H9 (cell line): ENCODE measurements at places on chromosomes 4 and X. TPM values are rescaled to one million over a fixed set of nuclear protein-coding genes. Genes with fewer than 3 reads are reported as not detected.

DNA sequence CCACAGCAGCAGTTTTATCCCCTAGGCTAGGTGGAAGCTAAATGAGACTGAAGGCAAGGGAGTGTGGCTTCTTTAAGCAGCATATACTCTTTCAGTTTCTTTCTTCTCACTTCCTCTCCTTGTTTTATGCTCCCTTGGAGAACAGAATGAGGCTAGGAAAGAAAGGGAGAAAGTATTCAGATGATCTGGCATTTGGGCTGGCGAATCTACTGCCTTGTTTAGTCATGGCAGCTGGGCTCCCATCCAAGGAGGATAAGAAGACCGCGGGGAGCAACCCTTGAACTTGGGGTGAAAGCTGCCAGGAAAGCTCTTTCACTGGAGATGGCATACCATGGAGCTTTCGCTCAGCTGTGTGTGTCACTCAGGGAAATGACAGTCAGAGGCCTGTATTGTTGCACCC, 72.1 kb downstream of the ARHGEF38 start:
- no peak for DNase-seq

The ADRA2C gene
- 7.2 and 8.6 TPM in 2 replicates for total RNA-seq

The DGAT2L6 gene
- not detected in 2 replicates for total RNA-seq

- DNase-seq, result no peak
These were observed 110.2 kb upstream of the MYOZ2 start for GRCh38 chr4:119025420-119025819.

- DNase-seq, result no peak
These were observed 2002.5 kb upstream of the TENM3 start for GRCh38 chr4:180240670-180241069.

The SH2D1A gene
- total RNA-seq, result not detected in 2 replicates

The ZNF157 gene
- total RNA-seq, result 0.81 TPM in 2 replicates

The CHM gene
- 23.9 and 28.4 TPM in 2 replicates for total RNA-seq

GRCh38 chr4:1210241-1210841, 38.0 kb upstream of the SPON2 start:
- DNase-seq, result no peak

GRCh38 chr4:107518076-107518475, 202.0 kb downstream of the PAPSS1 start:
- DNase-seq, result no peak
